ENCODE measurements at places on chromosomes 2 and 18.

DNA sequence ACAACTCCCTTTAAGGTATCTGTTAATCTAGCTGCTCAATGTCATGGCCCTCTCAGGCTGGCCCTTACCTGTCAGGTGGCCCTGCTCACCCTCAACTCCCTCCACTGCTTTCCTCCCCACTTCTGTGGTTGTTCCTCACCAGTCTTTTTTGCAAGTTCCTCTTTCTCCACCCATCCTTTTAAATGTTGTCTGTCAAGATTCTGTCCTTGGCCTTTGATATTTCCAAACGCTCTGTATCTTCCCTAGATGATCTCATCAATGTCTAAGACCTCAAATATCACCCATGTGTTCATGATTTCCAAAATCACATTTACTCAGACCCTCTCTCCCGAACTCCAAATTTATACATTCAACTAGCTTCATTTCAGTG is 3.5 kb downstream of the PTPN2 start:
- DNase-seq, result no peak

DNA sequence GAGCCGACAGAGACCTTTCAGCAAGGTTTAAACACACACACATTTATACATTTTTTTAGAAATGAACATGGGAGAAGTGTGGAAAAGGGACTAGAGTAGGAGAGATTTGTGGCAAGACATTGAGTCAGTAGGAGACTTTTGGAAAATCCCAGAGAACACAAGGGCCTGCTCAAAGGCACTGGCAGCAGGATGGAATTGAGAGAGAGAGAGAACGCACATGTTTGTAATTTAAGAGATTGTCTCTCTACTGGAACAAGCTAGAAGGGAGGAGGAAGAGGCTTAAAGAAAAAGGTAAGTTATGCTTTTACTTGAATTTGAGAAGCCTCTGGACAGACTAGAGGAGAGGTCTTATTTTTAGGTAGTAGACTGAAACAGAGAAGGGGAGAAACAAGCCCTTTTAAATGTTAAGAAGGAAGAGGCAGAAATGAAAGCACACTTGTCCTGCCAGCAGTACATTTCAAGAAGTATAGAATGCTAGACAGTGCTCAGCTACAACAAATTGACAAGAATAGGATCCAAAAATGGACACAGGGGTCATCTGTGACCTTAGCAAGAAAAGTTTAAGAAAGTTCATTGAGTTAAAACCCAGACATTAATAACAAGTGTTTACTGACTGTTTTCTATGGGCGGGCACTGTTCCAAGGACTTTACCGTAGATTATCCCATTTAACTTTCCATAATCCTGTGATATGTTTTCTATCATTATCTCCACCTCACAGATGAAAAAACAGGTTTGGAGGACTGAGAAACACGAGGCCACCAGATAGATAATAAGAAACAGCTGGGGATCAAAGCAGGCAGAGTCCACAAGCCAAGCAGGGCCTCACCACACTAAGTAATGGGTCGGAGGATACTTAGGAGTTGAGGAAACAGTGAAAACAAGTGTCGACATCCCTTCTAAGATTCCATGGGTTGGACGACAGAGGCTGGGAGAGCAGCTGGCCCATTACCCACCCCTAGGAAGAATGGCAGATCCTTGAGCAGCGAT is 306.5 kb upstream of the NRP2 start:
- DNase-seq, result peak; percentile 24

GRCh38 chr18:3463051-3463450 is 13.1 kb downstream of the TGIF1 start:
- DNase-seq, result no peak

DNA sequence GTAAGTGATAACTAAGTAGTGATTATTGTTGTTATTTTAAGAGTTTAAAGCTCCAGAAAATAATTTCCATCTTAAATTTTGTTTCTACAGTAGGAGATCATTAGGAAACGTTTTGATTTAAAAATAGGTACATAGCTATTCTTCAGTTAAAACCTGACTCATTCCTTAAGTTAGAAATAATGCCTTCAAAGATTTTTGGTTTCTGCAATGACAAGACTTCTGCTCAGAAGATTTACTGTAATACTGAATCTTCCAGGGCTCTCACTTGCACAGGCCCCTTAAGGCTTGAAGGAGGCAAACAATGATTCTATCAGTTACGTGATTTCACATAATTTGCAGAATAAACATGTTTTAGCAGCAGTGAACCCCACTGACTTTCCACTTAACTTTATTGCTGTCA is 333.7 kb downstream of the RAD51AP2 start:
- DNase-seq, result no peak

GRCh38 chr2:103789381-103790095 is 1027.7 kb downstream of the TMEM182 start:
- DNase-seq, result no peak

DNA sequence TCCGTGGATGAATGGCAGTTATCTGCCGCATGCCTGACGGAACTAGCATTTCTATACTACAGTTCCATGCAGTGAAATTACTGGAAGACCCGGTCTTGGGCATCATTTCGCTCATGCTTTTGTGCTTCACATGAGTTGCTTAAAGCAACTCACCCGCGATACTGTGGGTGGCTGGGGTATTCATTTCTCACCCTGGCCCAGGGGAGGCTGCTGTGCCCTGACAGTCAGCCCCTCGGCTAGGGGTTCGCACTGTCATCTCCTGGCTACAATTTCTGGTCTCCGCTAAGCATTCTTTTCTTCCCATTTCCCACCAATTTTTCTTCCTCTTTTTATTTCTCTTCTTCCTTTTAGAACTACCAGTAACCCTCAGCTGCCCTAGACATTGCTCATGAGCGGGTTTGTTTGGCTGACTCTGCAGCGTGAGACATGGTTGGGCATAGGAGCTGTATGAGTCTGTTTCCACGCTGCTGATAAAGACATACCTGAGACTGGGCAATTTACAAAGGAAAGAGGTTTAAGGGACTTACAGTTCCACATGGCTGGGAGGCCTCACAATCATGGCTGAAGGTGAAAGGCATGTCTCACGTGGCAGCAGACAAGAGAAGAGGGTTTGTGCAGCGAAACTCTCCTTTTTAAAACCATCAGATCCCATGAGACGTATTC is 16.5 kb upstream of the CNDP2 start:
- no peak for DNase-seq

- no peak for DNase-seq
Observed at GRCh38 chr2:133271105-133271504, 297.2 kb downstream of the NCKAP5 start.

Data from fibroblast of the conjunctiva (primary cell).